ENCODE measurements at places on chromosomes 1 and 21.
A peak's percentile ranks its signal among the peaks of the same experiment; 100 is the strongest.

GRCh38 chr1:12585536-12585935, 32.5 kb downstream of the DHRS3 start:
- no peak for DNase-seq

GRCh38 chr1:111649648-111650047, 30.1 kb downstream of the RAP1A start:
- no peak for DNase-seq

- peak; percentile 70 for DNase-seq
Observed at GRCh38 chr1:207698822-207699483, 52.9 kb upstream of the CD46 start.

DNA sequence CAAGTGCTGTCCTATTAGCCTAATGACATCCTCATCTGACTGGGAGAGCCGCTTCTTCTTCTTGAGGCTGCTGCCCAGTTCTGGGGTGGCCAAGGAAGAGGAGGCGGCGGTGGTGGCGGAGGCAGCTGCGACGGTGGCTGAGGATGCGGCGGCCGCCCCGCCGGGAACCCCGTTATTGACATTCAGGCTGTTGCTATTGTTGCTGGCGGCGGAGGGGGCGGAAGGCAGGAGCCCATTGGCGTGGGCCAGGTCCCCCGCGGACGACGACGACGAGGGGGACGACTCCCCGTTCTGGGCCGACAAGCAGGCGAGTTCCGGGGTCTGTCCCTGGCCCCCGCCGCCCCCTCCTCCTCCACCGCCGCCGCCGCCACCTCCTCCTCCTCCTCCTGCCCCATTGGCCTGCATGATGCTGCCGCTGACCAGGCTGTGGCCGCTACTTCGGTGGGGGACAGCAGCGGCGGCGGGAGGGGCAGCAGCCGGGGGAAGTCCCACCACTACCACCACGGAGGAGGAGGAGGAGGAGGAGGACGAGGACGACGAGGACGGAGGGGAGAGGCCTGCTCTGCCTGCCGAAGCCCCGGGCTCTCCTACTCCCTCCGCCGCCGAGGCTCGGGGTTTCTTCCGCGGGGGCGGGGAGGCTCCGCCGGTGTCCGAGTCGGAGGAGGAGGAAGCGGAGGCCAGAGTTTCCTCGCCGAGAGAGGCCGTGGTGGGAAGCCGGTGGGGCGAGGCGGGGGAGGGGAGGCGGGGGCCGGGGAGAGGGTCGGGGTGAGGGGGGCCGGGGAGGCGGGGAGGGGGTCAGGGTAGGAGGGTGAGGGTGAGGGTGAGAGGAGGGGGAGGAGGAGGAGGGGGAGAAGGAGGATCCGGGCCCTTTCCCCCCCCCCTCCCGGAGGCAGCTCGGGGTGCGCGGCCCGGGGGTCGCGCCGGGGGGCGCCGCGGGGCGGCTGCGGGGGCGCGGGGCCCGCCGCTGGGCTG, 610 bp downstream of the WDR26 start:
- peak; percentile 57 for DNase-seq

GRCh38 chr1:227068883-227069282, 128.8 kb downstream of the COQ8A start:
- DNase-seq, result peak; percentile 30

DNA sequence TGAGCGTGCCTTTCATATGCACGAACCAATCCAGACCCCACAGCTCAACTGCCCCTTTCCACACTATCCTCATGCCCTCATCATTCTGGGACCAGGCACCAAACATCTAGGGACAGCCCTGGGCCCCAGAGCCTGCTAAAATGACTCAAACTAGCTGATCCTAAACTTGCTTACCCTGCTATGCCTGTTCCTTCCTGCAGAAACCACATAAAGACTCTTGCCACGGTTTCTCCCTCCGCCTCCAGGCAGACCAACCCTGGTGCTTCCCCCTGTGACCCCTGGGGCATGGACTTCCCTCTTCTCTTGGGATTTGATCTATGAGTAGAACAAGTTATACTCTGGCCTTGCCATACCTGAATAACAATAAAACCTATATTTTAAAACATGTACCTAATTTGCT, 138.0 kb upstream of the CD34 start:
- no peak for DNase-seq

DNA sequence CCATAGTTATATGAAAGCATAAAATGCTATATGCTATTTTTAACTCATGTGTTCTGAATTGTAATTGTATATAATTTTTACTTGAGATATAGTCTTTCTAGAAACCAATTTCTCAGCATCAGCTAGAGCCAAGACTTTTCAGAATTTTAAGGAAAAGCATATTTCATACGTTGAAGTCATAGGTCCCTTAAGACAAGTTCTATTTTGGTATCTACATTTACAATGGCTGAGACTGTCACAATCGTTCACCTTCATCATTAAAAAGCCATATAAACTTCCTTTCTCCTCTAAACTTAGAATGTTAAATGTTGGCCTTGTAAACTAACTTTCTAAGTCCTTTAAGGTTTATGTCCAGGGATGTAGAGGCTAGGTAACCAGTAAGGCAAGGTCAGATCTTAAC, 104.1 kb downstream of the LRRC40 start:
- DNase-seq, result no peak

DNA sequence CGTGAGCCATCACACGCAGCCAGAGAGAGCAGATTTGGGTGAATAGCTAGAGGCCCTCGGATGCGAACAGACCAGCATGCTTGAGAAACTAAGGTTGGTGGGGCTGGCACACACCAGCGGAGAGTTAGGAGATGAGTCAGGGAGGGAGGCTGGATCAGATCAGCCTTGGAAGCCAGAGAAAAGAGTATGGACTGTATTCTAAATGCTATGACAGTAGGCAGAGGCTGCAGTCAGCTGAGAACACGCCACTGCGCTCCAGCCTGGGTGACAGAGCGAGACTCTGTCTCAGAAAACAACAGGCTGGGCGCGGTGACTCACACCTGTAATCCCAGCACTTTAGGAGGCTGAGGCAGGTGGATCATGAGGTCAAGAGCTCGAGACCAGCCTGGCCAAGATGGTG, 4.0 kb upstream of the PLEKHM2 start:
- peak; percentile 65 for DNase-seq

DNA sequence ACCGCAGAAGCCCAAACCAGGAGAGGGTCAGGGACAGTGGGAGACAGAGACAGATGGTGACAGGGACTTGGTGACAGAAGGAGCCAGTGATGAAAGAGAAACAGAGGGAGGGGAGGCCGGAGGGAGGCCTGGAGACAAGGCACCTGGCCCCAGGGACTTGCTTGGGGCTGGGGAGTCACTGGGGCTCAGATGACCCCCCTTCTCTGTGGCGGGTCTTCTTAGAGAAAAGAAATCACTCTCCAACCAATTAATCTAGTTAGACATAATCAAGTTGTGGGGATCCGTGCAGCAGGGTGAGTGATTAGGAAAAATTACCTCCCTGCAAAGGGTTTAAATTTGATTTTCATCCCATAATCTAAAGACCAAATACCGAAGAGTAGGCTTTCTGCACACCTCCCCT, 519.8 kb downstream of the PTPRU start:
- no peak for DNase-seq

DNA sequence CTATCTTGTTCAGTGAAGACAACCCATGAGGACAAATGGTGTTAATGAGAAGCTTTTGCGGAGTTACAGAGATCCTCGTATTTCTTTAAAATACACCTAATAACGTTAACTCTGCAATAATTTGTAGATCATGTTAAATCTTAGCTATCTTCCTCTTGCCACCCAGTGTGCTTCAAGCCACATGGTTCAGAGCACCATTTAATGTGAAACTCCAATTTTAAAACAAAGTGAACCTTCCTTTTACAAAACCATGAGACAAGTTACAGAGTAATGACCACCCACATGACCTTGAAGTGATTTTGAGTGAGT, 1.7 kb upstream of the KCNE2 start:
- no peak for DNase-seq

GRCh38 chr1:33435096-33435820, 4.4 kb upstream of the PHC2 start:
- peak; percentile 84 for DNase-seq

- DNase-seq, result no peak
Observed at GRCh38 chr21:25626757-25627156, 12.3 kb upstream of the JAM2 start.
